ENCODE measurements at places on chromosomes 16 and 17.
A peak's percentile ranks its signal among the peaks of the same experiment; 100 is the strongest.

GRCh38 chr16:17832738-17833137 is 362.0 kb upstream of the XYLT1 start:
- DNase-seq = no peak

DNA sequence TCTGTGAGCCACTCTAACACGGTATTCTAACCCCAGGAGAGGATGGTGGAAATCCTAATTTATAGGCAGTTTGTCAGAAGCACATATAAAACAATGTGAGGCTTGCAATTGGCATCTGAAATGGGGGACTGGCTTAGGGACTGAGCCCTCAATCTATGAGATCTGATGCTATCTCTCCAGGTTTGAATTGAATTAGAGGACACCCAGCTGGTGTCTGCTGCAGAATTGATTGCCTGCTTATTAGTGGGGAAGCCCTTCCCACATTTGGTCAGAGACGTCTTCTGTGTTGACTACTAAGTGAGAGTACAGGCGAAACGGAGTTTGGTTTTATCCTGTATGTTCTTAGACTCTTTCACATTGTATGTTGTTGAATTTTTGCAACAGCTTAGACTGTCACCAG is 13.6 kb upstream of the TMIGD1 start:
- DNase-seq = no peak

GRCh38 chr16:86701286-86701975 is 123.1 kb downstream of the FOXL1 start:
- DNase-seq = no peak

GRCh38 chr17:2012499-2012898 is 12.6 kb downstream of the RTN4RL1 start:
- no peak for DNase-seq

DNA sequence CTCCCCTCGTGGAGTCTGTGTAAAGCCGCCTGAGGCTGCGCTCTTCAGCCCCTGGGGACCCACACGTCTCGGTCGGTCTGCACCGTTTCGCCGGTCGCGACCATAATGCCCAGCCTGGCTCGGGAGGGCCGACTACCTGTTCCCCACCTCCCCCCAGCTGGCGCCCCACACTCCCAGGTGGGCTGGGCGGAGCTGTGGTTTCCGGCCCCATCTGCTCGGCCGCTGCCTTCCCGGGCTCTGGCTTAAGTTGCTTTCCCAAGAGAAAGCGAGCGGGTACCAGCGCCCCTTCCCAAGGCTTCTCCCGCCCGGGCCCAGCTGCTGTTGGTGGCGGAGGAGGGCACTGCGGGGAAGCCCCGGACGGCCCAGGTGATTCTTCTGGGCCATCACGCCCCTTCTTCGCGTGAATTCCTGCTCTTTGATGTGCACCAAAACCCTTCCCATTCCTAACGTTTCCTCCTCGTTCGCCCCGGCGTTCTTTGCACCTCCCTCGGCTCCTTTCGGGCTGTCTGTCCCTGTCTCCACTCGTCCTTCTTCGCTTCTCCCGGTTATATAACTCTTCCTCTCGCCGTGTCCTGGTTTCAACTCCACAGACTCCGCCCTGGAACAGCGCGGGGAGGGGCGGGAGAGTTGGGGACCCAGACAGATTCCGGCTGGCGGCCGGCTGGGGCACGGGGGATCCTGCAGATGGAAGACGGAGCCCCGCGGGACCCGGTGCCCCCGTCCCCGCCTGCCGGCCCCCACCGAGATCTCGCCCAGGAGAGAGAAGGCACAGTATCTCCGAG is 2.0 kb downstream of the KDM6B start:
- DNase-seq = peak; percentile 56

GRCh38 chr17:59361916-59362810 is 30.7 kb downstream of the YPEL2 start:
- peak; percentile 50 for DNase-seq

DNA sequence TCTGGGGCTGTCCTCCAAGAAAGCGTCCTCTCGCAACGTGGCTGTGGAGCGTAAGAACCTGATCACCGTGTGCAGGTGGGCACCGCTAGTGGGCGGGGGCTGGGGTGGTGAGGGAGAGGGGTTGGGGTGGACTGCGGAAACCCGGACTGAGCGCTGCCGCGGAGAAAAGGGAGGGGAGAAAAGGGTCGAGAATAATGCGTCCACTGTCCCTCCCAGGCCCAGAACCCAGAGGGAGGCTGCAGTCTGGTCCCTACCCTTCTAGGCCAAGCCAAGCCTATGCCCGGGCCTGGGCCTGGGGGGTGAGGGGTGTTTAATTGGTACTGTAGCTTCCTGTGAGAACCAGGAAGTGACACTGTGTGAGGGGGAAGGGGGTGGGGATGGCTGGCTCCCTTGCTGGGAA is 464 bp downstream of the RUNDC3A start:
- no peak for DNase-seq

DNA sequence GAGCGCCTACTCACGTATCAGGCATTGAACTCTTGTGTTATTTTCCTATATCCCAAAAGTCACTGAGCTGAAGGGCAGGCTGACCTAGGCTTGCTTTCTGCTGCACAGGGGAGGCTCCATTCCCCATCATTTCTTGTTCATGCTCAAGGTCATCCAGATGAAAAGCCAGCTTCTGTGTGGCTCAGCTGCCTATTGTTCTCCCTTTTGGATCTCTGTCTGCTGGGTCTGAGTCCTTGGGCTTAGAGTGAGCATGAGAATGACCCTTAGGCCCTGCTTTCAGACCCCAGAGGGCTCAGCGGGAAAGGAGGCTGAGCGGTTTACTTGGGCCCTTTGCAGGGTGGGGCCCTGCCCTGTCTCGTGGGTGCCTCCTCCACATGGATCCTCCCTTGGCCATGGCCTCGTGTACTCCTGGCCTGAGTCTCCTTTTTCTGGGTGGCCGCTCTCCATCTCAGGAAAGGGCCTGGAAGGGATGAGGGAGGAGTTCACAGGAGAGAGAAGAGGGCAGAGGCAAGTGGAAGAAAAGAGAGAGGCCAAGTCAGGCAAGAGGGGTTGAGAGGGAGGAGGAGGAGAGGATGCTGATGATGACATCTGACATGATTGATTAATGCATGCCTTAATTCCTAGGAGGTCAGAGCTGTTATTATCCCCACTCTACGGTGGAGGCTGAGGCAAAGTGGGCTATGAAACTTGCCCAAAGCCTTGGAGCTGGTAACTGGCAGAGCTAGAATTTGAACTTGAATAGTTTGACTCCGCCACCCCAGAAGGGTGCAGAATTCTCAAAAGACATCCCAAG is 19.8 kb upstream of the MAP3K14 start:
- no peak for DNase-seq

GRCh38 chr16:85613604-85614337 is 649 bp downstream of the GSE1 start:
- no peak for DNase-seq

DNA sequence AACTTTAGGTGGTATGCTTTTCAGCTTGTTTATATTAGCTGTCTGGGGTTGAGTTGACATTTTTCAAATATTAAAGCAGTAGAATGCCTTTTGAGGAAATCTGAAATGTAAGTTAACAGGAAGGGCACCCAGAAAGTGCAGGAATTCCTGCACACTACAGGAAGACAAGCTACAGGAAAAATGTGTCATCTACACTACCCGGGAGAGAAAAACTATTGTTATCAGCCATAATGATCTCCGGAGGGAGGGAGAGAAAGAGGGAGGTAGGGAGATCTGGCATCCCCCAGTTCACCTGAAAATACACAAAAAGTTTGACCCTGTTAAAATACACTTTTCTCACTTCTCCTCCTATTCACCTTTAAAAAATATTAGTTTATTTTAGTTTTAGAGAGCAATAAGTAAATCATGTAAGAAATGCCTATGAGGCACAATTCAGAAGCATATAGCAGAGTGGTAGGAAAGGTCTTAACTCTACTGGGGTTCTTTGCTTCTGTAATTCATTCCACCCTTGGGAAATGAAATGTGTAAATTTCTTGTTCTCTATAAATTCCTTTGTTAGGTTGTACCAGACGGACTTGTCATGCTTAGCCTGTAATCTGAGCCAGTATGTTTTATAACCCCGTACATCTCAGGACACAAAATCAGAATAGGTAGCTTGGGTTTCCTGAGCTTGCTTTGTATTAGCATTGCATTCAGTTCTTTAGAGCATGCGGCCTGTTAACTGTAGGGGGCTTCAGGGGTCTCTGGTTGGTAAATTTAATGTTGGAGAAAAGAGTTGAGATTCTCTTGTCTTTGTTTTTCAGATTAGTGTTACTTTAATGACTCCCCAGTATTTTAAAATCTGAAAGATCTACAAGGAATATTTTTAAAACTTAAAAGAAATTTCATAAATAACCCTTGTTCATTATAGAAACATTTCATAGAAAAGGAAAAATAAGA is 3.3 kb downstream of the MAP2K6 start:
- DNase-seq = no peak

DNA sequence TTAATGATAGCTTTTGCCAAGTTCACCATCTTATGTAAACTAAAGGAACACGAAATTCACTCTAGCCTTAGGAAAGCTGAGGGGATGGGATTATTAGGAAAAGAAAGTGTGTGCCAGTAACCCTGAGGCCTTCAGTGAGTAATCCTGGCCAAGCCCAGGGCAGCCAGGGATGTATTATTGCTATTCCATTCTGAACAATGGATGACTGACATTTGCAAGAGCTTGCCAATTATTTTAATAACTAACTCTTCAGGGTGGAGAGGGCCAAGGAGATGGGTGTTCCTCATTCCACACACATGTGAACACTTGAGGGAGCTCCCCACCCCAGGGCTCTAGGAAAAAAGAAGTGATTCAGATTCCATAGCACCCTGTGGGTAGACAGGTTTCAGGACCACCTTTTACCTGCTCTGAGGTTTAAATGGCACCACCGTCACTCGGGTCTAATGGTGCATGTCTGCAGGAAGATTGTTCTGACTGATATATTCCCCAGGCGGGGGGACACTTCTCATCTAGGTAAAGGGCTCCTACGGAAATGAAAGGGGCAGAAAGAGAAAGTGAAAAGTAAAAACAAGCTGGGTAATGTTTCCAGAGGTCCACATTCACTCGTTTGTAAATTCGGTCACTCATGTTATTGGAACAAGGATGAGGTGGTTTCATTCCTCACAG is 41.5 kb downstream of the TK2 start:
- no peak for DNase-seq

- no peak for DNase-seq
These were observed 26.0 kb downstream of the MXRA7 start for GRCh38 chr17:76684756-76685155.

- no peak for DNase-seq
These were observed 188.5 kb downstream of the XYLT1 start for GRCh38 chr16:17282247-17282646.

All from stimulated activated CD4-positive, alpha-beta T cell treated with anti-CD3 and anti-CD28 coated beads, Interleukin-1b, Interleukin-23, amount 100 ng/mL, for 48 hours (primary cell).